ENCODE measurements at places on chromosomes 16 and 17. TPM values are rescaled to one million over a fixed set of nuclear protein-coding genes. Genes with fewer than 3 reads are reported as not detected.
A peak's percentile ranks its signal among the peaks of the same experiment; 100 is the strongest.

Gene PIMREG
- not detected for total RNA-seq

GRCh38 chr17:66339561-66339960 is 37.1 kb downstream of the PRKCA start:
- H3K27me3 ChIP-seq, result no peaks in the 10 kb centered on the region
- H3K36me3 ChIP-seq, result no peaks in the 10 kb centered on the region
- no peak for DNase-seq
- H3K27ac ChIP-seq, result no peak overlapping the region

- peak; percentile 47 for DNase-seq
- H3K4me1 ChIP-seq, result peaks cover 5% of the 10 kb centered on the region
- no peaks in the 10 kb centered on the region for H3K36me3 ChIP-seq
- no peak overlapping the region for H3K4me3 ChIP-seq
- no peak overlapping the region for H3K27ac ChIP-seq
- no peaks in the 10 kb centered on the region for H3K27me3 ChIP-seq
These were observed 244.8 kb downstream of the MAF start for GRCh38 chr16:79355600-79356358.

DNA sequence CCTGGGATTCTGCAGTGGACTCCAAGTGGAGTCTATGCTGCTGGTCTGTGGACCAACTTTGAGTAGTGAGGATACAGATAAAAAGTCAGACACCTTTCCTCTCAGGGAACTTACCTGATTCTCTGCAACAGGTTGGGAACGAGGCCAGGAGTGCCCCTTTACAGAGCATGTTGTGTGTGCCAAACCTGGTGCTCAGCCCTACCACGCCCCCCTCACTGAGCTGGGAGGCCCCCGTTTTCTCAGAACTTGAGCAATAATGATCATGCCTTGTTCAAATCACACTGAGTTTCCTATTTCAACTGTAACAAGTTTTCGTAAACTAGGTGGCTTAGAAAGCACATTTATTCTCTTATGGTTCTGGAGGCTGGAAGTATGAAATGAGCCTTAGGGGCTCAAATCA is 182.0 kb downstream of the COPRS start:
- no peak for DNase-seq
- no peaks in the 10 kb centered on the region for H3K36me3 ChIP-seq
- no peak overlapping the region for H3K4me3 ChIP-seq

GRCh38 chr16:88685156-88686061 is 898 bp downstream of the SNAI3 start:
- no peak overlapping the region for H3K27ac ChIP-seq
- peak overlapping the region; percentile 60 for H3K4me3 ChIP-seq

Gene TBC1D3G
- total RNA-seq, result not detected
